ENCODE measurements at places on chromosomes 2 and 18.

- DNase-seq, result no peak
Observed at GRCh38 chr2:205706769-205707381, 24.6 kb downstream of the NRP2 start.

DNA sequence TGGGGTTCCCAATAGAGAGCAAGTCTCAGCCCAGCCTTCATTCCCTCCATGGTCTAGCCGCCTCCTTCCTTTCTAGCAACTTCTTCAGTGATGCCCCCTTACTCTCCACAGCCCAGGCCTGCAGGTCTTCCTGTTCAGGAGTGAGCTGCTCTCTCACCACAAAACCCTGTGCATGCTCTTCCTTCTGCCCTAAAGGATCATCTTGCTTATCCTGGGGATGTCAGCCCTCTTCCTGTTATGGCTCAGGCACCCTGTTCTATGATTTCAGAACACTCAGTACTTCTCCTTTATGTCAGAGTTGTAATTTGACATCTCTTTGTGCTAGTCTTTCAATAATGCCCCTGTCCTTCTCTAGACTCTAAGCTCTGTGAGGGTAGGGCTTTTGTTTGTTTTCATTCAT is 19.4 kb downstream of the TMEM178A start:
- no peak for DNase-seq

DNA sequence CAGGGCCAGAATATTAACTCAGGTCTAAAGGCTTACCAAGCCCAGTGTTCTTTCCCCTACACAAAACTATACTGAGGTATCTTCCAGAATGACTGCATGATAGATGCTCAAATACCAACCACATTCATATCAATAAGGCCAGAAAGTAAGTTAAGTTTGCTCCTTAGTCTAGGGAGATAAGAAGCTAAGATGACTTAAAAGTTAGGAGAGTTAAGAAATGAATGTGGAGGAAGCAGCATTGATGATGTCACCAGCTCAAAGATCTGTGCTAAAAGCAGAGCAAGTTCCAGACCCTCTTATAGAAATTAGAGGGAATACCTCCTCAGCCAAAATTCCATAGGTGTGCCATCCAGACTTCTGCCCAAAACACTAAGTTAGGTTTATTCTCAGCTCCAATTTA is 6.1 kb downstream of the PPP4R1 start:
- no peak for DNase-seq

DNA sequence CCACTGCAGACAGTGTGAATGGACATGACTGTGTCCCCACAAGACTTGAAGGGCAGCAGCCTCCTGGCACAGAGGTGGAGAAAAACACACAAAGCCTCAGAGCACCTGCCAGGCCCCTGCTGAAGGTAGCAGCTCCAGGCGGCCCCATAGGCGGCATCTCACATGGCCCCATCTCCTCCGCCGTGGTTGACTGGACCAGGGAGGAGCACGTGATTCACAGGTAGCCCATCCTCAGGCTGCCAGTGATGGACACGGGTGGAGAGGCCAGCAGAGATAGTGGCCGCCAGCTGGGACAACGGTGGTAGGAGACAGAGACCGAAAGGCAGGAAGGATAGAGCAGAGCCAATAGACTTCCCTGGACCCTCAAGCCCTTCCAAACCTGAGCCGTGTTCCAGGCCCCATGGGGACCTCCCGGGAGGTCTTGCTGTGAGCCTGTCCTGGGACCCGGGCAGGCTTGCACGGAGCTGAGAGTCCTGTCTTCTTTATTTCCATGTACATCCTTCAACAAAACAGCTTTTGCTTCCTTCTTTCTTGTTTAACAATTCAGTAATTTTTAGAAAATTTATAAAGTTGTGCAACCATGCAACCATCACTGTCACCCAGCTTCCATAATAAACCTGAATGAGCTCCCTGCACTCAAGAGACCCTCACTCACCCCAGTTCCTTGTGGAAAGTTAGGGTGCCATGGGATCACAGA is 26.9 kb downstream of the GPR55 start:
- DNase-seq, result no peak

- DNase-seq, result no peak
Observed at GRCh38 chr2:96763511-96764252, 3.0 kb downstream of the CNNM4 start.

- no peak for DNase-seq
Observed at GRCh38 chr2:43241558-43241957, 15.2 kb upstream of the ZFP36L2 start.

DNA sequence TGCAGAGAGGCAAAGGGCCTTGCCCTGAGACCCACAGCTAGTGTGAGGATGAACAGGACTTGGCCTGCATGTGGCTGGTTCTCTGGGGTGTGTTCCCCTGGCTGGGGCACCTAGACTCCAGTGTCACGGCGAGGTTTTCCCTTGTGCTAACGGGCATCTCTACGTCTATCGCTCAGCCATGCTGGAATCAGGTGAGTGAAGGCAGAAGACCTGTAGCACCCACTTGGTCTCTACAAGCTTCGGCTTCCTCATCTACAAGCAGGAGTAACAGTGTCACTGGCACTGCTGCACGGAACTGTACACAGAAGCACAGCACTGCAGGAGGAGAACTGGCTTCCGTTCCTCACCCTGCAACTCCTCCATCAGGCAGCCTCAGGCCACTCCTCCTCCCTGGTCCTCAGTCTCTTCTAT is 30.6 kb downstream of the HS1BP3 start:
- DNase-seq, result no peak

- DNase-seq, result no peak
Observed at GRCh38 chr2:188600536-188601210, 309.0 kb downstream of the GULP1 start.

GRCh38 chr2:155377266-155377680 is 678.8 kb downstream of the KCNJ3 start:
- DNase-seq, result no peak
